Aortic smooth muscle cell (primary cell): ENCODE measurements at places on chromosomes 7 and 10. TPM values are rescaled to one million over a fixed set of nuclear protein-coding genes. Genes with fewer than 3 reads are reported as not detected.

The SPAG6 gene
- total RNA-seq = 0.06 TPM in 1 of 2 replicates, not detected in the other

The WNT8B gene
- not detected in 2 replicates for total RNA-seq

The WNT2 gene
- not detected in 2 replicates for total RNA-seq

The CRPPA gene
- total RNA-seq = 2.0 and 2.7 TPM in 2 replicates

The LGI1 gene
- total RNA-seq = 0.12 and 0.26 TPM in 2 replicates

The OPN1SW gene
- not detected in 2 replicates for total RNA-seq

The GIMAP6 gene
- 1.7 and 5.4 TPM in 2 replicates for total RNA-seq

The HABP2 gene
- not detected in 2 replicates for total RNA-seq

The ASB10 gene
- not detected in 2 replicates for total RNA-seq

The EPO gene
- not detected in 2 replicates for total RNA-seq

The C7orf57 gene
- under 0.01 TPM in 1 of 2 replicates, not detected in the other for total RNA-seq

The LIPM gene
- total RNA-seq = 0.13 TPM in 1 of 2 replicates, not detected in the other

The AKR1B15 gene
- total RNA-seq = not detected in 2 replicates

The CLRN3 gene
- total RNA-seq = not detected in 2 replicates

The C10orf143 gene
- total RNA-seq = 0.92 and 0.93 TPM in 2 replicates

The JAKMIP3 gene
- total RNA-seq = 0.06 and 0.13 TPM in 2 replicates

The CLDN4 gene
- total RNA-seq = 0.12 and 0.13 TPM in 2 replicates

The SPAM1 gene
- total RNA-seq = not detected in 2 replicates

The OR9A4 gene
- total RNA-seq = not detected in 2 replicates

The MIOS gene
- 26.1 and 27.6 TPM in 2 replicates for total RNA-seq

The NYAP1 gene
- 0.13 and 0.19 TPM in 2 replicates for total RNA-seq

The PALD1 gene
- 11.5 and 11.6 TPM in 2 replicates for total RNA-seq

The FBXO24 gene
- 0.40 and 0.56 TPM in 2 replicates for total RNA-seq

The GPR15LG gene
- not detected in 2 replicates for total RNA-seq

The SPDYE11 gene
- total RNA-seq = not detected in 2 replicates

The FAM221A gene
- 0.68 and 1.5 TPM in 2 replicates for total RNA-seq
